Activated naive CD4-positive, alpha-beta T cell treated with anti-CD3 and anti-CD28 coated beads for 36 hours (primary cell): ENCODE measurements at places on chromosomes 1 and 21. TPM values are rescaled to one million over a fixed set of nuclear protein-coding genes. Genes with fewer than 3 reads are reported as not detected.

CFH gene
- not detected for total RNA-seq

DTL gene
- 106 TPM for total RNA-seq

ZMYND12 gene
- 0.74 TPM for total RNA-seq

C1QA gene
- not detected for total RNA-seq

GJA5 gene
- not detected for total RNA-seq

PLA2G2C gene
- total RNA-seq = 0.94 TPM

RALGPS2 gene
- 4.0 TPM for total RNA-seq

LCA5L gene
- total RNA-seq = 0.26 TPM
